ENCODE measurements at places on chromosomes 5 and 9.

- DNase-seq: no peak
Measured at GRCh38 chr9:19694601-19695000, 94.2 kb downstream of the SLC24A2 start.

GRCh38 chr5:87127956-87128687 is 139.6 kb upstream of the RASA1 start:
- DNase-seq: no peak

DNA sequence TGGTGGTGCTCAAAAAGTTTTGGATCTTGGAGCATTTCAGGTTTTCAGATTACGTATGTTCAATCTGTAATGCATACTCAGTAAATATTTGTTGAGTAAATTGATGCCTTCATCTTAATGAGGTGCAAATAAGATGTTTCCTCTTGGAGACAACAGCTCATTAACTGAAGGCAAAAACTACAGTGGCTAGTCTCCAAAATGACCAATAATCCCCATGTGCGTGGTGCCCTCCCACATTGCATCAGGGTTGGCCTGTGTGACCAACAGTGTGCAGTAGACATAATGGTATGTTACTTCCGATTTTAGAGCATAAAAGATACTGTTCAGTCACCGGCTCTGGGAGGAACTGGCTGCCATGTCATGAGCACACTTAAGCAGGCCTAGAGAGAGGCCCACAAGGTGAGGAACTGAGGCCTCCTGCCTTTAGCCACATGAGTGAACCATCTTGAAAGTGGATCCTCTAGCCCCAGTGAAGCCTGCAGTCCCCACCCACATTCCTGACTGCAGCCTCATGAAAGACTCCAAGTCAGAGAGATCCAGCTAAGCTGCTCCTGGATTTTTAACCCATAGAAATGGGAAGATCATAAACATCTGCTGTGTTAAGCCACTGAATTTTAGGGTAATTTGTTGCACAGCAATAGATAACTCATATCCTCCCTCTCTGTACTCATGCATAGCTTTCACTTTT is 55.7 kb downstream of the LIFR start:
- DNase-seq: no peak

GRCh38 chr9:88143179-88143578 is 4.9 kb upstream of the SPATA31C2 start:
- DNase-seq: no peak

- no peak for DNase-seq
Measured at GRCh38 chr5:117982691-117983090, 1005.7 kb downstream of the DTWD2 start.

Data from CD4-positive, alpha-beta T cell treated with Interleukin-17A for 1 hour (primary cell).